NCI-H1092 (cell line): ENCODE measurements at places on chromosomes 13 and 19.
A peak's percentile ranks its signal among the peaks of the same experiment; 100 is the strongest.

GRCh38 chr19:41926028-41926762 lies 2.1 kb downstream of the ERFL start:
- DNase-seq = no peak

- no peak for DNase-seq
Observed at GRCh38 chr19:49860336-49861102, 6.9 kb downstream of the PNKP start.

DNA sequence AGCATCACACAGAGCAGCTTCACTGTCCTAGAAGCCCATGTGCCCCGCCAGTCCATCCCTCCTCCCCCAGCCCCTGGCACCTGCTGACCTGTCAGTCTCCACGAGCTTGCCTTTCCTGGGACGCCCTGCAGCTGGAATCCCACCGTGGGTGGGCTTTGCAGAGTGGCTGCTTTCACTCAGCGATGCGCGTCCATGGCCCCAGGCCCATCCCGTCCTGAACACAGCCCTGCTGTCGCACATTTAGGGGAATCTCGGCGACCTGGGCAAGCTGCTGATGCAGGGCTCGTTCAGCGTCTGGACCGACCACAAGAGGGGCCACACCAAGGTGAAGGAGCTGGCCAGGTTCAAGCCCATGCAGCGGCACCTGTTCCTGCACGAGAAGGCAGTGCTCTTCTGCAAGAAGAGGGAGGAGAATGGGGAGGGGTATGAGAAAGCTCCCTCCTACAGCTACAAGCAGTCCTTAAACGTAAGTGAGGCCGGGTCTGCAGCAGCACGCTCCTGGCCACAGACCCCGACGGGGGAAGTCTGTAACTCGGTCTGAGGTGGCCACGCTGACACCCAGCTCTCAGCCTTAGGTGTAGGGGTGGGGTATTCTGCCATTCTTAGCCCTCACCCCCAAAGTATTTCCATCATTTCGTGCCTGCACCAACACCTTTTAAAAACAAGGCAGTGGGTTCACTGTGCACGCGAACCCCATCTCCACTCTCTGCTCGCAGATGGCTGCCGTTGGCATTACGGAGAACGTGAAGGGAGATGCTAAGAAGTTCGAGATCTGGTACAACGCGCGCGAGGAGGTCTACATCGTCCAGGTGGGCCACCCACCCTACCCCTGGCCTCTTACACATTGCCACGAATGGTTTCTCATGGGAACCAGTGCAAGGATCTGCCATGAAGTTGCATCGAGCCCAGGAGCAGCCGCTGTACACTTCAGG lies 18.3 kb upstream of the F7 start:
- DNase-seq = no peak

DNA sequence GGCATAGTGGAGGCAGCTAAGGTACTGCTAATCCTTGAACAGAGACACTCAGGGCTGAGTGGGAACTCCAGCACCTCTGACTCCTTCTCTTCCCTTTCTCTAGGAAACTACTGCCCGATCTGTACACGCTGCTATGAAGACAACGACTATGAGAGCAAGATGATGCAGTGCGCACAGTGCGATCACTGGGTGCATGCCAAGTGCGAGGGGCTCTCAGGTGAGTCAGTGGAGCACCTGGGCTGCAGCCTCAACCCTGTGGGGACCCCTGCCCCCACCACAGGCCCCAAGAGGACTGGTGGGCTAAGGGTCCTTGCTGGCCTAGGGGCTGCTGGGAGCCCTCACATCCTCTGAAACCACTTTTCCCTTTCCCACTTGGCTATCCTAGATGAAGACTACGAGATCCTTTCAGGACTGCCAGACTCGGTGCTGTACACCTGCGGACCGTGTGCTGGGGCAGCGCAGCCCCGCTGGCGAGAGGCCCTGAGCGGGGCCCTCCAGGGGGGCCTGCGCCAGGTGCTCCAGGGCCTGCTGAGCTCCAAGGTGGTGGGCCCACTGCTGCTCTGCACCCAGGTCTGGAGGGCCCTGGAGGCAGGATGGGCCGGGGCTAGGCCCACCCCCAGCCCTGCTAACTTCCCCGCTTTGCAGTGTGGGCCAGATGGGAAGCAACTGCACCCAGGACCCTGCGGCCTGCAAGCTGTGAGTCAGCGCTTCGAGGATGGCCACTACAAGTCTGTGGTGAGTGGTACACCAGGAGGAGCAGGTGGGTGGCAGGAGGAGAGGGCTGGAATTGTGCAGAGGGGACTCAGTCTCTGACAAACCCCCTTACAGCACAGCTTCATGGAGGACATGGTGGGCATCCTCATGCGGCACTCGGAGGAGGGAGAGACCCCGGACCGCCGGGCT lies 9.5 kb downstream of the KMT2B start:
- DNase-seq = no peak

- DNase-seq = peak; percentile 70
Observed at GRCh38 chr13:22049384-22049783, 378.5 kb downstream of the FGF9 start.

DNA sequence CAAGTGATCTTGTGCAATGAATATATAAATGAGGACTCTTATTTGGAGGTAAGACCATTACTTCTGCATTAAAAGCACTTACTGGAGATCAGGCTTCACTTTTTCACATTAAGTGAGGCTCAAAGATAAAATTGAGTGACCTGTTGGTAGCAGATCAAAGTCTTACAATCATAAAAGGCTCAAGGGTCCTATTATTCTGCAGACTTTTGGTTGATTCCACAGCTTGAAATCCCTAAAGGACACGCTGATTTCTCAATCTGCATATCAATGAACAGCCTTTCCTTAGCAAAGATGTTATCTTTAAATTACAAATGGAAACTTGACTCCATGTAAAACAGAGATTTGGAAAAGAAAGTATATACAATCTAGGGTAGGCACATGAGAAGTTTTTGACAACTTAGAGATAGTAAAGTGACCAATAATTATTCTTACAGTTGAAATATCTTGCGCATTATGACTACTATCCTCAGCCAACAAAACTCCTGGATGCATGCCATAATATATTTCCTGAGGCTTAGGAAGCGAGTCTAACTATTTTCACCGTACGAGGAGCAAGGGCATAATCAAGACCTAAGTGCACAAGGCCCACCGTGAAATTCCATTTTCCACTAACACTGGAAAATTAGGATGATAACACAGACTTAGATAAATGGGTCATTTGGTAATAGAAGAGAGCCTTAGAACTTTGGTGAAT lies 640.7 kb downstream of the LIG4 start:
- no peak for DNase-seq

DNA sequence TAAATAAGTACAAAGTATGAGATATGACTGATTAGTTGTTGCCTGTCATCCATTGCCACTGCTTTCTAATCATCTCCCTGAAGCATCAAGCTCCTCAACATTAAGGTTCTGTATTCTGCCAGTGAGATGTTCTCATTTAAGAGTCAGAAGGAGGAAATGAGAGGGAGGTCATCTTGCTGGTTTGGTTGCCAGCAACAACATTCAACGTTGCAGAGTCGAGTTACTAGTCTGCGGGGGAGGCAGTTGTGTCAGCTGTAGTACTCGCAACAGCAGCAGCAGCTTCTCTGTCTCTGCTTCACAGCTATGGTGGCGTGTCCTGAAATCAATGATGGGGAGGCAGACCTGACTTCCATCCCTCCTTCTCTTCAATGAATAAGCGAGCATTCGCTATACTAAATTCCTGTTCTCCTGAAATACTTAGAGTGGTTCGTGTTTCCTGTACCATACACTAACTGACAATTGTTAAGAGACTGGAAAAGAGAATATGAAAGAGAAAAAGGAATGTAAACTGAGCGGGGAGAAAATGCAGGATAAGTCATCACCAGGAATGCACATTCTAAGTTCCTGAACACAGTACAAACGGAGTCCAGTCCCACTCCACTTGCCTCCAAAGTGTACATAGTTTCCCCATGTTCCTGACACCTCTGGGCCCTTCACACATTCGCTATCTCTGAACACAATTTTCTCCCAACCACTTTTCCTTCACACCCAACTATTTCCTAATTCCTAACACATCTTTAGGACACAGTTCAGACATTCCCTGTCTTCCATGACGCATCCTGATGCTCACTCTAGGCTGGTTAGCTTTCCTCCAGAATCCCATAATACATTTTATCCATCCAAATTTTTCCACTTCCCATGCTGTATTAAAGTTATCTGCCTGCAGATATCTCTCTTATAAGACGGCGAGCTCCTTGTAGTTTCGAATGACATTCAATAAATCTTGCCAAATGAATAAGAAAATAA lies 263.0 kb downstream of the KLF12 start:
- no peak for DNase-seq

DNA sequence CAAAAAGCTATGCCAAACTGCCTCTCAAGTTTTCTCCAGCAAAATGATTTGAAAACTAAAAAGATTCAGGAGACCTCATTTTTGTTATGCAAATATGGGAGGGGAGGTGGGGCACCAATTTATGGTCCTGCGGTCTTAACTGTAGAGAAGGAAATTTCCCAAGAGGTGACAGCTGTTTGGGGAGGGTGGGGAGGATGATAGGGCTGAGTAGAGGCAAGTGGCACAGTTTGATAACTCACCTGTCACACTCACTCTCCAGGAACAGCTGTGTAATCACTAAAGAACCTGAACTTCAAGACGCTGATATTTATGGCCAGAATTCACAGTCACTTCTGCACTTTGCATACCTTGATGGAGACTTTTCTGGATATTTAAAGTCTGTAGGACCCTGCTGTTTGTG lies 232.9 kb upstream of the STARD13 start:
- DNase-seq = no peak

DNA sequence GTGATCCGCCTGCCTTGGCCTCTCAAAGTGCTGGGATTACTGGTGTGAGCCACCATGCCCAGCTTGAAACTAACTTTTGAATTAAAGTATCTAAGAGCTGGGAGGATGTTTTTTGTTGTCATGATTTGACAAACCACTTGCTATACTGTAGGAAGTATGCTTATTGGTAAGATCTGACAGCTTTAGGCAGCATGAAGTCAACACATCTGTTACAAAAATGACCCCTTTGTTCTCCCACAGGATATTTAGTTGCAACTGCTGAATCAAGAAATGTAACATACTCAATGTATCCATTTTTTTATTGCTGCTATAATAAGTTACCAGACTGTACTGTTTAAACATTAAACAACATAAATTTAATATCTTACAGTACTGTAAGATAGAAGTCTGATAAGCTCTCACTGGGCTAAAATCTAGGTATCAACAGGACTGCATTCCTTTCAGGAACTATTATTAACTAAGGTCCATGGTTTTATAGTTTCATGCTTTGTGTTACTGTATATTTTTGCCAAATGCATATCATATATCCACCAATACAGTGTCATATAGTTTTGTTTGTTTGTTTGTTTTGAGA lies 22.8 kb upstream of the LRP3 start:
- no peak for DNase-seq

DNA sequence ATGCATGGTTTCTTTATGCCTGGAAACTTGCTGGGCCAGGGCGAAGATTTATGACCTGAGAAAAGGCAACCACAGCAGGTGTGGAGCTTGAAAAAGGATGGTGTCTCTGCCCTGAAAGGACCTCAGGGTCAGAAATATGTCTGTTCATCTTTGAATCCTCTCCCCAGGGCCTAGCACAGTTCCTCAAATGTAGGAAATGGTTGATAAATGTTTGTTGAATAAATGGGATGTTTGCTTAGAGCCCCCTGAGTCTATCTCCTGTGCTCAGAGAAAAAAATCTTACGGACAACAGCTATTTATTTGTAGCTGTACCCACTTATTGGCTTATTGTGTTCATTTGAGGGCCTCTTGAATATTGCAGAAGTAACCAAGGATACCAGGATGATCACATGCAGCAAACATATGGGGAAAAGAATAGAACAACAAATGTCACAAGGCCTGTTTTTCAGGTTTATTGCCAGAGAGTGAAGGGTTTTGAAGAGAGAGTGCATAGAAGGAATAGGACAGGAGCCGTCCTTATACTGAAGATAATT lies 114.5 kb downstream of the KLF5 start:
- no peak for DNase-seq

DNA sequence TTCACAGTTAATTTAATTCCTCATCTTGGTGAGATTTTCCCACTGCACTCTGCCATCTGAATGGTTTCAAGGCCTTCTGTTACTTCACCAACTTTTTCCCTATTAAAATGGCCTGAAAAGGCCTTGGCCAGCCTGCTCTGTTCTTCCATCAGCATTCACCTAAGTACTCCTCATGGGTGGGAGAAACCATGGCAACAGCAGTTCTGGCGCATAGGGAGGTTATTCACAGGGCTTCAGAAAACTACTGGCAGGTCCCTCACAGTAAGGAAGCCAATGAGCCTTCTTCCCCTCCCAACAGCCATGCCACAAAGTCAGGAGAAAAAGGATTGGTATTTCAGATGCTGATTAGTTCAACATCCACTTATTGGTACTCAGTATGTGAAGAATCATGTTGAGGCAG lies 17.2 kb upstream of the GJB2 start:
- DNase-seq = no peak

GRCh38 chr19:39406656-39407409 lies at the start of gene ZFP36:
Gene ZFP36, plus strand, starts transcription at chr19:39406847. Its CDS starts 58 bp downstream, at chr19:39406905.
- DNase-seq = no peak

DNA sequence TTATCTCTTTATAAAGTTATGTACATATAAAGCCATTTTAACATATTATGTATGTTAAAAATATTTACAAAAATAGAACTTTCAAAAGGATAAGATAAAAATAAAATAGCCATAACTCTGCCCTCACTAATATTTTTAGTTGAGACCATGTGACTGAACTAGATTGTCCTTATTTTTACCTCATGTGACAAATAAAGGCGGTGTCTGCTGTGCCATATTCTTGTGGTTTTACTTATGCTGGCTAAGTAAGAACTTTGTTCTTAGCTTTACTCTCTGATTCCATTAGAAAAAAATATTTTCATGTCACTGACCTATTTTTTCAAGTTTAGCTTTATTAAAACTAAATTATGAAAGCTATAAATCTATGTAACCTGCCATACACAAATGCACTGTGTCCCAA lies 135.6 kb upstream of the TSC22D1 start:
- no peak for DNase-seq

DNA sequence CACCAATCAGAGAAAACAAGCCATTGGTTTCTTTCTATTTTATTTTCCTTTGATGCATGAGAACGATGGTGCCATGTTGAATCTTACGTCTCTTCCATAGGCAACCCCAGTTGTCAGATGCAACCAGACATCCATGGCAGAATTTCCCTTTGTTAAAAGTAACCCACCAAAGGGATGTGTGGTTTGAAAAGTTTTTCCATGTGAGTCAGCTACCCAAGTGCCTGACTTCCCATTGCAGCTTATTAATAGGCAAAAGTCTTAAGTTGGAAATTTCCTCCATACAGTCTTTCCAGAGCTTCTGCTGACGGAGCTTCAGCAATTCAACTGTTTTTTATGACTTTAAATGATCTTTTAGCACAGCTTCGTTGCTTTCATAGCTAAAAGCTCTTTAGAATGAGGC lies 73.8 kb upstream of the FAM216B start:
- no peak for DNase-seq
